ENCODE measurements at places on chromosomes 4 and X.

- peak; percentile 16 for DNase-seq
These were observed 426.4 kb upstream of the RPS6KA3 start for GRCh38 chrX:20693078-20693477.

- no peak for DNase-seq
These were observed 24.1 kb downstream of the DCTD start for GRCh38 chr4:182893047-182893446.

DNA sequence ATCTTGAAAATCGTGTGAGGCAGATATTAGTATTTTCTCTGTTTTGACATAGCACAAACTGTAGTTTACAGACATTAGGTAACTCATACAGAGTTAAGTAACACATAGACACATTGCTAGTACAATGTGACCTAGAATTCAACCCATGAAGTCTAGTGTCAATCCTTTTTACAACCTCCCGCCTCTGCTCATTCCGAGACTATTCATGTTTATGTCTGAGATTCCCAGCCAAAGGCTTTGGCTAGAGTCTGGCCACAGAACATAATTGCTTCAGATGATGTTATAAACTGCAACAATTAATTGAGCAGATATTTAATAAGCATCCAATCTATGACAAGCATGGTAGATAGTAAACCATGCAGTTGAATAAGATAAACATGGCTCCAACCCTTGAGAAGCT lies 841.0 kb downstream of the STIM2 start:
- DNase-seq, result peak; percentile 26

- DNase-seq, result peak; percentile 11
These were observed 1080.5 kb upstream of the TENM3 start for GRCh38 chr4:181162676-181163075.

DNA sequence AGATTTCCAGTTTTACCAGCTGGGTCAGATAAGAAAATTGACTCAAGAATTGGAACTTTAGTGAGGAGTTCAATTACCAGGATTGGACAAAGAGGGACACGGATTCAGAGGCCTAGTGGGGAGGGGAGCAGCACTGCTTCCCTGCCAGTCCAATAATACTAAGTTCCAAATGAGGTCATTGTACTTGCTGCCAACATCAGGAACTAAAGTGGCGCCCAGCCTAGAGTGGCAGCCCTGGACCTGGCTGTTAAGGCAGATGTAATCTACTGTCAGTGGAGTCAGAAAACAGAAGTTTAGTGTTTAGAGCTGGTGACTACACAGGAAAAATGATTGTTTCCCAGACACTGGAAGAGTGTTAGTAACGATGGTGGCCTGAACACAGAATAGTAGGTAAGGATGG lies 42.7 kb upstream of the RAPGEF2 start:
- DNase-seq, result no peak

Measured in GM03348 (cell line).